Testis (tissue), 5 donors: ENCODE measurements at places on chromosomes 5 and 9.

- no peak for DNase-seq
Measured at GRCh38 chr5:84257061-84257460, 127.6 kb downstream of the EDIL3 start.

GRCh38 chr9:87898151-87898550 is 15.5 kb downstream of the SPATA31E1 start:
- no peak for DNase-seq

GRCh38 chr9:38662763-38663593 is 42.6 kb upstream of the ANKRD18A start:
- DNase-seq, result no peak

DNA sequence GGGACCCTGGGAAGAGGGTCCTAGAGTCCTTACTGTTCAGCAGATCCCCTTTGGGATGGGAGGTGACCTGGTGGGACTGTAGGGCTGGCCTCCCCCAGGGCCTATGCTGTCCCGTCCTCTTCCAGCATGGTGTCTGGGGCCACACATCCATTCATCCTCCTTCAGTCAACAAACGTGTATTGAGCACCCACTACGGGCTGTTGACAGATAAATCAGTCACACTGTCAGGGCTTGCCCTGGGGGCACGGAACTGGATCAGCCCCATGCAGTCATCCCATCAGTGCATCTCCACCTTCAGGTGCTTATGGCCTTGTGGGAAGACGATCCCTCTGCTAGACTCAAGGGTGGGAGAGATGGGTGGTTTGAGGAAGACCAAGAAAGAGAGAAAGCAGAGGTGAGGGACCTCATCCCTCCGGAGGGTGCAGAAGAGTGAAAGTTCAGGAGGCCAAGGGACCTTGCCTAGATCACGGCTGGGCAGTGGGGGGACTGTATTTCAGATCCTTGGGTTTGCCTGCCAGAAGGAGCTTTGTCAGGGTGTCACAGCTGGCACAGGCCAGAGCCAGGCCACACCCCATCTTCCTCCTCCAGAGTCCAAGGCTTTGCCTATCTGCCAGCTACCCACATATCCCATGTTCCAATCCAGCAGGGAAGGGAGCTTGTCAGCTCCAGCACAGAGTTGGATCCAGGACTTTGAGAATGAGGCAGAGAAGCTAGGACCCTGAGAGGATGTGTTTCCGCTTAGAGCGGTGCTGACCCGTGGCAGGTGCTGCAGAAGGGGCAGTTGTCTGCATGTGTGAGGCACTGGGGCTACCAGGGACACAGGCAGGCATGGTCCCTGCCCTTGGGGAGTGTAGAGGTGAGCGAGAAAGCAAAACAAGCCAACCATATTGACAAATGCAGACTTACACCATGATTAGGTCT is 30.5 kb downstream of the COL27A1 start:
- DNase-seq, result no peak

GRCh38 chr5:149937610-149938009 is 7.0 kb downstream of the PDE6A start:
- no peak for DNase-seq

DNA sequence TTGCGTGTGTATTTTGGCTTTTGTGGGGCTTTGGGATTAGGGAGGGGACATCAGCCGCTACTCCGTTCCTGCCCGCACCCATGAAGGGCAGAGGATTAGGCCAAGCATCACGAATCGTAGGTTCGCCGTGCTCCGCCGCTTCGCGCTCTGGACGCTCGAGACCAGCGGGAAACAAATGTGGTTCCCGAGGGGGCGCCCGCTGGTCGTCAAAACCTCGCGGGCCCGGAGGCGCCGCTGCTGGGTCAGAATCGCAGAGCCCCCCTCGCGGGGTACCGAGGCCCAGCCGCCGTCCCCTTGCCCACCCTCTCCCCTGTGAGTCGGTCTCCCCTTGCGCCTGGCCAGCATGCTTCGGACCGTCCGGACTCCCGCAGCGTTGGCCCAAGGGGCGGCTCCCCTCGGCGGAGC is 2.3 kb upstream of the PAX5 start:
- peak; percentile 14 for DNase-seq

- DNase-seq, result no peak
Measured at GRCh38 chr5:69368458-69369339, 621 bp downstream of the AK6 start.

GRCh38 chr5:6403416-6403815 is 25.1 kb upstream of the MED10 start:
- no peak for DNase-seq

- no peak for DNase-seq
Measured at GRCh38 chr9:113756476-113757192, 119.5 kb upstream of the ZNF618 start.

GRCh38 chr9:114779352-114779845 is 26.4 kb downstream of the TNFSF15 start:
- DNase-seq, result no peak

GRCh38 chr9:29160763-29161353 is 1587.6 kb upstream of the C9orf72 start:
- DNase-seq, result no peak

- no peak for DNase-seq
Measured at GRCh38 chr9:70519912-70520724, 105.7 kb upstream of the KLF9 start.

DNA sequence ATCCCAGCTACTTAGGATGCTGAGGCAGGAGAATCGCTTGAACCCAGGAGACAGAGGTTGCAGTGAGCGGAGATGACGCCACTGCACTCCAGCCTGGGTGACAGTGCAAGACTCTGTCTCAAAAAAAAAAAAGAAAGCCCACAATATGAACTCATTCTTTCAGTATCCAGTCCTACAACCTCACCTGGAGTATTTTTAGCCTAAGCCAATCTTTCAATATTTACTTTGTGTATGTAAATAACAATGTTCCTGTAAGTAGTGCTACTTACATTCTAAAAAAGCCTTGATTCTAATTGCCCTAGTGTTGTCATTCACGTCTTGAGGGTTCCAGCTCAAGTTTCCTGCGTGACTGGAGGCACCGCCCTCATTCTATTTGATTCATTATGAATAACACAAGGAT is 62.0 kb downstream of the BHMT start:
- DNase-seq, result no peak

DNA sequence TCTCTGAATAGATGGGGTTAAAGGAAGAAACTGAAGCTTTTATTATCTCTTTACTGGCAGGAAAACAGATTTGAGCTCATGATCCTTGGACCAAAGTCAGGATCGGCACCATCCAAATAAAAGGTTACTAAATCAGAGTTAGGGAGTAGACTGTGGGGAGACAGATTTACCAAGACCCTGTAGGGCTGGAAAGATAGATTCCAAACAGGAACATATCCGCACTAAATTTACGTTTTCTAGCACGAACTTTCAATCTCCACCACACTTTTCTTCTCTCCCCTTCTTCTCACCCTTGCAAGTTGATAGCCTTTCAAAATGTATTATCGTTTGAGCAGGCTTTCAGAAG is 120.0 kb upstream of the HMHB1 start:
- no peak for DNase-seq

- DNase-seq, result no peak
Measured at GRCh38 chr5:1795506-1795905, 4.1 kb downstream of the MRPL36 start.

DNA sequence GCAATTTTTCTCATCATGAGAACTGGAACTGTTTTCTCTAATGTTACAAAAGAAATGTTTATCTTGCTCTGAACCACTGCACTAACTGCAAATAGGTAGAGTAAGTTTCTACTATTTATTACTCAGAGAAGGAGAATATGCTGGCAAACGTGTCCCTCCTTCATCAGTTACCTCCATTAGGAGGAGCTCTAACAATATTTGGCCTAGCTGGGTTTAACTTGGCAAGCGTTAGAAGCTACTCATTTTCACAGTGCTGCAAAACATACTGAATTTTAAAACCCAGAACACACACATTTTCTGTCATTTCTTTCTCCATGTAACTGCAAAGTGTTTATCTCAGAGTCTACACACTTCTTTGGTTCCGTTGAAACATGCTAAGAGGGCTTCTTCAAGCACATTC is 101.0 kb upstream of the GABRG2 start:
- peak; percentile 16 for DNase-seq

- peak; percentile 2 for DNase-seq
Measured at GRCh38 chr9:114300153-114300845, 22.6 kb upstream of the ORM1 start.

DNA sequence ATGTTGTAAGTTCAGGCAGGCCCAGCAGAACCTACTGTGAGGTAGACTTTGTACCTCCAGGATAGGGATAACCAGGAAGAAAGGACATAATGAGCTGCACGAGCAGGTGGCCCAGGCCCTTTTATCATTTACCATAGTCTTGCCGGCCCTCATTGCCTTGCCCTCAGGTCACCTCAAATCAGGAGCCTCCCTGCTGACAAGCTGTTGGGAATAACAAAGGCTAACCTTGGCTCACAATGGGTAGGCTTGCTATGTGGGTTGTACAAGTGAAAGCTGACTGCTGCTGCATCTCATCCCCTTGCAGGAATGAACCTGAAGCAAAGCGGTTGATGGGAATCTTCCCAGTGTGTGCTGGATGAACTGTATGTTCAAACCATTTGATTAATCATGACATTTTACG is 159.5 kb upstream of the ACTBL2 start:
- no peak for DNase-seq

DNA sequence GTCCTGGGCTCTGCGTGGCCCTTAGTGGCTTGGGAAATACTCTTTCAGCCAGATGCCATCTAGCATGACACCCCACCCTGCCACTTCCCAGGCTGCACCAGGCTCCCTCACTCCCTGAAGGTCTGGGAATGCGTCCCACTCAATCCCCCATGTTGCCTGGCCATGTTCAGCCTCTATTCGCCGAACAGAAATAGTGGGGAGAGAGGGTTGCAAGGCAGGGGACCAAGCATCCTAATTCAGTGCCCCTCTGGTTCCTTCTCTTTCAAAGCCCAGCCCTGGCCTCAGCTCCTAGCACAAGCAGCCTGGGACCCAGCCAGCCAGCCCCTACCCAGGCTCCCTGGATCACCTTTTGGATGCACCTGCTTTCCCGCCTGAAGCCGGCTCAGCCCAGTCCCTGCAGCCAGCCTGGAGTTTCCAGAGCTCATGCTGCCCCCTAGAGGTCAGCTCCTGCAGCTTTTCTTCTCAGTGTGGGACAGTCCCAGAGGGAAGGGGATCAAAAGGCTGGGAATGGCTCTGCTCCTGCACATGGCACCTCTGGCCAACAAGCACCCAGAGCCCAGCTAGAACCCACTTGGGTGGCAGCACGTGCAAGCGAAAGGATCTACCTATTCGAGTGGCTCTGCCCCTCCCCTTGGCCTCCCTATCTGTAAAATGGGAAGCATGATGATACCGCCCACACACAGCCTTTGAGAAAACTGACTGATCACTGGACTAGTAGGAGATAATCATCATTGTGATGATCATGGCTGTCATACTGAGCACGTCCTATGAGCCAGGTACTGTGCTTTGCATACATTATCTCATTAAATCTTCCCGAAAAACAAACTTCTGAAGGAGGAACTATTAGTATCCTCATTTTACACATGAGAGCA is 48.7 kb upstream of the C5orf58 start:
- DNase-seq, result peak; percentile 81

GRCh38 chr9:92965061-92965758 is 17.9 kb downstream of the FGD3 start:
- DNase-seq, result no peak

- DNase-seq, result no peak
Measured at GRCh38 chr9:108681851-108682590, 173.8 kb downstream of the ACTL7B start.

GRCh38 chr5:73039082-73039481 is 81.3 kb upstream of the TMEM171 start:
- no peak for DNase-seq

- no peak for DNase-seq
Measured at GRCh38 chr5:93902288-93902687, 160.9 kb upstream of the POU5F2 start.

DNA sequence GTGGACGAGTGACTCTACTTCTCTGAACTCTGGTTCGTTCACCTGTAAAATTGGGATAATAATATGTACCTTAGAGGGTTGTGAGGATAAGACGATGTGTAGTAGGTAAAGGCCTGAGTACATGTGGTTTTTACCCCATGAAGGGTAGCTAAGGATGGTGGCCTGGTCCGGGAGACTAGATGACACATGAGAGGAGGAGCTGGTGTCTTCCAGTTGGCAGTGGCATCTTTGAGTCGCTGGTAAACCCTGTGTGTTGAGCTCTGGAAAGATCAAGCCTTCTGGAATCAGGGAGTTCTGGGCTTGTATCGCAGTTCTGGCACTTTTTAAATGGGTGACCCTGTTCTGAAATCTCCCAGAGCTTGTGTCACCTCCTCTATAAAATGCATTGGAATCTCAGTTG is 166.4 kb upstream of the ZNF618 start:
- DNase-seq, result no peak

DNA sequence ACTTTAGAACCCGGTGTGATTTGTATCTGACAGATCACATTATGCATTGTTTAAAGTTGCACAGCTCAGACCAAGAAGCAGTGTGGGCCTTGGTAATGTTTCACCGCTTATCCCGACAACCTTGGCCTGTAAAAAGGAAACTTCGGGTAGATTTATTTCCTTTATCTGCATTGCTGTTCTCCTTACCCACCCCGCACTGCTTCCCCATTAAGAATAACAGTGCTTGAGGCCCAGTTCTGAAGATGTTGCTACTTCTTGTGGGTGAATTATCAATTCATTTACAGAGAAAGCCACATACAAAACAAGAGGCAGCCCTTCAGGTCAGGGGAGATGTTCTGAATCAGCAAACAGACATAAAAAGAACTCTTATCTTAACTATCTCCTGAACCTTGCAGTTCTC is 8.4 kb downstream of the SMARCA2 start:
- peak; percentile 48 for DNase-seq

GRCh38 chr5:57037355-57037754 is 85.4 kb upstream of the MIER3 start:
- DNase-seq, result peak; percentile 22

DNA sequence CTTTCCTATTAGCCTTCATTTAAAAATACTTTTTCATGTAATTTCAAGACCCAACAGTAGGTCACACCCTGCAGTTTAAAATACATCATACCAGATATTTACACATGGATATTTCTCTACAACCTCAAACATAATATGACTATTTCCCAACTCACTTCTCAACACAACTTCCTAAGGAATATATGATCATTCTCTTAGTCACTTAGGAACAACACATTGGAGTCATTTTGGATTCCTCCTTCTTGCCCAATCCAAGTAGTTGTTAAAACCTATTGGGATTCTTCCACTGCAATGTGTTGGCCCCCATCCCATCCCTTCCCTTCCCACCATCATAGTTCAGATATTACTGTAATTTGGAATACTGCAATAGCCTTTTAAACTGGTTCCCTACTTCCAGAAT is 145.5 kb downstream of the DCP2 start:
- DNase-seq, result no peak

GRCh38 chr5:125120012-125120411 is 373.6 kb upstream of the ZNF608 start:
- no peak for DNase-seq
